ENCODE measurements at places on chromosomes 13 and 19.

DNA sequence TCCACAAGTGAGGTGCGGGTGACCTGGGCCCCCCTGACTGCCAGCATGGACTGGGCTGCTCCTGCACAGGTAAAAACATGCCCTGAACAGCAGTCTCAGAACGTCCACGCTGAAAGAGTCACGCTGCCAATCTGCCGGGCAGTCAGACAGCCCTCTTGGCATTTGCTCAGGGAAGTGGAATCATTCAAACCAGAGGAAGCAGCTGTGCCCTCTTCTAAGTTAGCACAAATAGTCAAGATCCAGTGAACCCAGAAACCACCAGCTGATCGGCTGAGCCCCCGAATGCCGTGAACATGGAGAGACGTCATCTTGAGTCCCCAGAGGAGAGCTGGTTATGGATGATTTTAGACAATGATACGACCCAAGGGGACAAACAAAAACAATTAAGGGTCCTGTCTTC is 34.4 kb downstream of the KLF2 start:
- DNase-seq: no peak

GRCh38 chr13:60850526-60850925 is 453.5 kb downstream of the TDRD3 start:
- no peak for DNase-seq

DNA sequence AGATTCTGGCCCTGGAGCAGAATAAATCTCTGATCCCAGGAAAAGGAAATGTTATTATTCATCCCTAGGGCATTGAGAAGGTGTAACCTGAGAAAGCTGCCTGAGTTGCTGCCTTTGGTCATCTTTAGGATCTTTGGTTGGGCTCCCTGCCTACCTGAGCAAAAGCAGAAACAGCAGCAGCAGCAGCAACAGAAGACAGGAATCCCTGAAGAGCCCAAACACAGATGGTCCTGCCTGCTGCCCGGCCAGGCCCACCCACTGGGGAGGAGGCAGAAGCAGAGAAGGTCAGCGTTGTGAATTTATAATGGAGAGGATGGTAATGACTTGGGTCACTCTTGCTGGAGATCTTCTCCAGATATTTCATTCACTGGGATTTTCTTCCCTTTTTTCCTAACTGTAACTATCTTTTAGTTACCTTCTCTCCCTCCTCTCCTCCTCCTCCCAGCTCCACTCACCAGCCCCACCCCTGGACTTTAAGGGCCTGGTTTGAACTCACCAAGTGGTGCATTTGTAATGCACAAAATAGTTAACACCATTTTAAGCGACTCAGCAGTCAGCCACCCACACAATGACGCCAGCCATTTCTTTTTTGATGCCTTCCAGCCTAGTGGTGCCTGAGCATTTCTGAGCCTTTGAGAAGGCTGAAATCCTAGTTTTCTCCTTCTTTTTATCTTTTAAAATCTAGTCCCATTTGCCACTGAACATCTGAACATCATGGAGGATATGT is 91.7 kb downstream of the HSPH1 start:
- no peak for DNase-seq

- no peak for DNase-seq
Observed at GRCh38 chr19:42096255-42096837, 20.4 kb downstream of the ZNF574 start.

DNA sequence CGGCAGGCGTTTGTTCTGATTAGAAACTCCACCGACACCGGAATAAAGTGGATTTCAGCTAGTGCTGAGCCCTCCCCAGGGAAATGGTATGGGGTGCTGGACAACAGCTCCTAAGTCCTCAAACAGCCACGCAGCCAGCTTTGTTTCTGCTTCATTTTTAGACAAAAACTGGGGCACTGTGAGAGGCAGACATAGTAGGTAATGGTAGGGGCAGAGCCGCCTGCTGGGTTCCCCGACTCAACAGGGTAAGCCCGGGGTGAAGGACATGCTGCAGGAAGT is 39.7 kb downstream of the CARS2 start:
- DNase-seq: no peak

DNA sequence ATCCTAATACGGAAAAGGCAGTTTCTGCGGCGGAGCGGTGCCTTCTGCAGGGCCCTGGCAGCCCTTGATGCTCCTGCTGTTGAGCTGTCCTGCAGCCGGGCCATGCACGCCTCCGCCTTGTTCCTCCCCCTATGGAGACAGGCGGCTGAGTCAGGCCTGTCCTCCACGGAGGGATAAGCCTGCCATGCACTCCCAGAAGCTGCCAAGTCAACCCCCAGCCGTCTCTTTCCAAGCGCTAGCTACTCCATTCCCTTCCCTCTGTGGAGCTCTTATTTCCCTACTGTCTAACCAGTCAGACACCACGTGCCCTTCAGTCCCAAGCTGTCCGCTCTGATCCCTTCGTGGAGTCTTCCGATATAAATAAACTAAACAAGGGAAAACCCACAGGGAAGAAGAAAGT is 197.0 kb downstream of the COL4A1 start:
- no peak for DNase-seq

GRCh38 chr13:33937373-33938098 is 119.6 kb downstream of the RFC3 start:
- DNase-seq: no peak

GRCh38 chr13:112938680-112939079 is 30.3 kb upstream of the MCF2L start:
- DNase-seq: no peak

- no peak for DNase-seq
Observed at GRCh38 chr19:50717026-50717723, 2.4 kb downstream of the SHANK1 start.

DNA sequence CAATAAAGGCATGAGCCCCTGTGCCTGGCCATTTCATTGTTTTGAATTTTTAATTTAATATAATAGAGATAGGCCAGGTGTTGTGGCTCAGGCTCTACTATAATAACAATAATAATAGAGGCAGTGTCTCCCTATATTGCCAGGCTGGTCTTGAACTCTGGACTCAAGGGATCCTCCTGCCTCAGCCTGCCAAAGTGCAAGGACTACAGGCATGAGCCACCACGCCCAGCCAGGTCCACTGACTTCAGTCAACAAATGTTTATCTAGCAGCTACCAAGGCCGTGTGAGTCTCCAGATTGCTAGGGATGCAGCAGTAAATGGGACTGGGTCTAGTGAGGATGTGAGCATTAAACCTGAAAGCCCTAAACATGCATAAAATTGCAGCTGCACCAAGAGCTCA is 13.8 kb upstream of the ILF3 start:
- DNase-seq: no peak

- DNase-seq: no peak
Observed at GRCh38 chr19:15430526-15431120, 11.8 kb upstream of the AKAP8L start.

- DNase-seq: no peak
Observed at GRCh38 chr13:95710313-95710712, 33.4 kb downstream of the DNAJC3 start.

GRCh38 chr19:47485210-47485609 is 1.2 kb upstream of the KPTN start:
- DNase-seq: no peak

DNA sequence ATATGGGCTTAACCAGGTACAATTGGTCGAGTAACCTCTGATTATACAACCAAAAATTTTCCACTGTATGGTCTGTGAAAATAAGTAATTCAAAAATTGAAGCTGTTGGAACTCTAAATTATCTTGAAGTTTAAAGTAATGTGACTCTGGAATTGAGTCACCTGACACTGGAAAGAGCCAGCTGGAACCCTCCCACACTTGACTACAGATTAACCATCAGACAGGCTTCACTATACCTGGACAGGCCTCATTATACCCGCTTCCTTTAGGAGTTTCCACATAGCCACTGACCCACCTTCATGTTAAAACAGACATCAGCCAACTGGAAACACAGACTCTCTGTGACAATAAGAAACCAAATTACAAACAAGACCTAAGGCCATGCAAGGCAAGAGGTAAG is 1.3 kb downstream of the ZNF433 start:
- no peak for DNase-seq
